ENCODE measurements at places on chromosomes 7 and 10.

DNA sequence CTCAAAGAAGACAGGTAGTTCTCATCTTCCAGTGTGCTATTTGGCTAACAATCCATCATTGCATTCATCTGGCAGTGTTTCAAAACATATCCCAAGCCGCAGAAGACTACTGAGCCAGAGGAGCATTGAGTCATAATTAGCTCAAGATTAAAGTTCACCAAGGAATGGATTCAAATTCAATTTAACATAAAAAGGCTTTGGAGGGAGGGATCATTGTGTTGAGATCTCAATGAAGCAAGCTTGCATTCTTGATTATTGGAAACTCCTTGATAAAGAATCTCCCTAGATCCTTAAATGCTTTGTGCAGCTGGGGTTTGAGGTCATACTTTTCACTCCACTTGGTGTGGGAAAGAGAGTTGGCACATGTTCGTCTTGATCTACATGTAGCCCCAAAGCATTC, 142.8 kb upstream of the SEMA3A start:
- H3K27me3 ChIP-seq, result no peaks in the 10 kb centered on the region
- no peak overlapping the region for H3K27ac ChIP-seq
- H3K4me1 ChIP-seq, result peaks cover 6% of the 10 kb centered on the region
- H3K36me3 ChIP-seq, result no peaks in the 10 kb centered on the region
- no peak for DNase-seq
- H3K4me3 ChIP-seq, result no peak overlapping the region

- H3K36me3 ChIP-seq, result no peaks in the 10 kb centered on the region
- H3K4me1 ChIP-seq, result peaks cover 28% of the 10 kb centered on the region
- DNase-seq, result no peak
- H3K27ac ChIP-seq, result no peak overlapping the region
Observed at GRCh38 chr7:3259711-3260400, 41.2 kb upstream of the SDK1 start.

DNA sequence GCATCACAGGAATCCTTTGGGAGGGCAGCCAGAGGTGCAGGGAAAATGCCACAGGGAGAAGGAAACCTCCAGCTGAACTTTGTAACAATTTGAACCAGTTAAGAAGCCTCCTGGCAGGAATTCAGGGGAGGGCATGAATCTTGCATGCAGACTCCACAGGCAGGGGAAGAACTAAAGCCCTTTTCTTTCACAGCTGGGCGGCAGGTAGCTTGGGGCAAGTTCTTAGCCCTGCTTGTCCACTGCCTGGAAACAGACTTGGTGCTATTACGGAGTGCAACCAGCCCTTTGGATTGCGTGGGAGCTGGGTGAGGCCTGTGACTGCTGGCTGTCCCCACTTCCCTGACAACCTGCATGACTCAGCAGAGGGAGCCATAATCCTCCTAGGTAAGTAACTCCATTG, 51.7 kb upstream of the ADAM12 start:
- no peaks in the 10 kb centered on the region for H3K4me1 ChIP-seq
- H3K27me3 ChIP-seq, result no peaks in the 10 kb centered on the region
- H3K27ac ChIP-seq, result no peak overlapping the region
- H3K36me3 ChIP-seq, result no peaks in the 10 kb centered on the region
- H3K4me3 ChIP-seq, result no peak overlapping the region

DNA sequence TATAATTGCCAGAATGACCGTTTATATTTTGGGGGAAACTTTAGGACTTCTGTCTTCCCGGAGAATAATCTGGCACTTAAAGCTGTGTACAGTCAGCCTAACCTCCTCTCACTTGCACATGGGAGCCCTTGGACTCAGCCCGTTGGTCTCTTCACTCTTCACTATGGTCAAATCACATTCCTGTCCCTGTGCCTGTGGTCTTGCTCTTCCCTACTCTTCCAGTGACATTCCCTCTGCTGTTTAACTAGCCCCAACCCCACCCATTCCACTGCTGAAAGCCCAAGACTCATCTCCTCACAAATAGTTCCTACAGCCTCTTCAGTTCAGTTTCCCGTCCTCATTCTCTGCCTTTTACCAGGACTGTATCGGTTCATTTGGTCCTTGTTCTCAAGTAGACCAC, 135.0 kb downstream of the DYNC1I1 start:
- no peaks in the 10 kb centered on the region for H3K36me3 ChIP-seq
- DNase-seq, result no peak
- H3K27ac ChIP-seq, result no peak overlapping the region
- H3K4me1 ChIP-seq, result peaks cover 14% of the 10 kb centered on the region

DNA sequence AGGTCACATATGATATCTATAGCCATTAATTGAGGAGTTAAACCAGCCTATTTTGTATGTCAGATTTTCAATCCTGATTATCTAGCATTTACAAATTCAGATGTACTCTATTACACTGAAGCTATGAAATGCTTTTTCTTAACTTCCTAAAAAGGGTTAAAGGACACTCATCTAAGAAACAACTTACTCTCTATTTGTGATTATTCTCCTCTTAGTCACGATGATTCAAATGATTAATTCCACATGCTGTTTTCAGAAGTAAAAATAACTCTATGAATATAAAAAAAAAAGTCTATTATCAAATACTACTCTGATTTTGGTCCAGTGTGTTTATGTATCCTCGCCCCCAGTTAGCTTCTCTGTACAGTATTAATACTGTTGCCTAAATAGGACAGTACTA, 1199.9 kb downstream of the GATA3 start:
- DNase-seq, result no peak
- H3K27me3 ChIP-seq, result no peaks in the 10 kb centered on the region
- no peaks in the 10 kb centered on the region for H3K36me3 ChIP-seq

DNA sequence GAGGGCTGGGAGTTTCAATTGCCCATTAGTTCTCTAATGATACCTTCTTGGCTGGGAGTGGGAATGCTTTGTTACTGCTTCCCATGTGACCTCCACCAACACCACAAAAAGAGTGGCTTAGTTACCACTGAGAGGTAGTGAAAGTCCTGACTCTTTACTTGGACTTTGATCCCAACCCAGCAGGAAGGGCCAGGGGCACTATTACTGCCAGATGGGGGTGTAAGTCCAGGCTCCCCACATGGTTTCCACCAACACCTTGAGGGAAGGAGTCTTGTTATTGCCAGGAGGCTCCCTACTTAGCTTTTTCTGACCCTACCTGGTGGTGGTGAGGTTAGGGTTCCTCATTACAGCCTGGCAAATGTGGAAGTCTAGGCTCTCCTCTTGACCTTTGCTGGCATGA, 11.4 kb downstream of the GGCT start:
- H3K4me3 ChIP-seq, result no peak overlapping the region
- no peak for DNase-seq
- H3K27me3 ChIP-seq, result no peaks in the 10 kb centered on the region
- H3K4me1 ChIP-seq, result no peaks in the 10 kb centered on the region
- peaks cover 18% of the 10 kb centered on the region for H3K36me3 ChIP-seq
- H3K27ac ChIP-seq, result no peak overlapping the region

GRCh38 chr10:86259901-86260562, 106.6 kb downstream of the GRID1 start:
- no peak for DNase-seq
- no peak overlapping the region for H3K27ac ChIP-seq
- H3K27me3 ChIP-seq, result peaks cover 4% of the 10 kb centered on the region
- peaks cover 14% of the 10 kb centered on the region for H3K4me1 ChIP-seq
- no peaks in the 10 kb centered on the region for H3K36me3 ChIP-seq

- H3K27me3 ChIP-seq, result no peaks in the 10 kb centered on the region
- no peak overlapping the region for H3K27ac ChIP-seq
- no peak overlapping the region for H3K4me3 ChIP-seq
Observed at GRCh38 chr7:137434946-137435345, 91.4 kb upstream of the PTN start.

DNA sequence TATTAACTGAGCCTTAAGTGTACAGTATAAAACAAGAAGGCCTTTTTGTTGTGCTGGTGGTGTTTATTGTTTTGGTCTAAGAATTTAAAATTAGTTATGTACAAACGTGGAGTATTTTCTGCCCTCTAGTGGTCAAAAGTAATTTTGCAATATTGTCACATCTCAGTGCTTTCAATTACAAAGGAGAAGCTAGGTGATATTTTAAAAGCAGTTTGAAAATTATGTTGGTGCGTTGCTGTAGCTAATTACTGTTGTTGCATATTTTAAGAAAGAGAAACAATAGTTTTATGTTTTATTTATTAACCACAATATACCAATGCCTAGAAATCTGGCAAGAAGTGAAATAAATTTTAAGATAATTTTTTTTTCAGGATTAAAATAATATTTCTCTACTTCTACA, 11.4 kb downstream of the NPVF start:
- no peaks in the 10 kb centered on the region for H3K36me3 ChIP-seq
- H3K4me1 ChIP-seq, result no peaks in the 10 kb centered on the region
- no peak overlapping the region for H3K4me3 ChIP-seq
- DNase-seq, result peak; percentile 60
- H3K27me3 ChIP-seq, result no peaks in the 10 kb centered on the region
- no peak overlapping the region for H3K27ac ChIP-seq

GRCh38 chr10:88347597-88348304, 235.4 kb downstream of the RNLS start:
- no peak overlapping the region for H3K4me3 ChIP-seq
- no peak for DNase-seq
- peaks cover 20% of the 10 kb centered on the region for H3K4me1 ChIP-seq
- no peaks in the 10 kb centered on the region for H3K27me3 ChIP-seq

GRCh38 chr7:158609313-158609974, 21.8 kb upstream of the PTPRN2 start:
- H3K4me1 ChIP-seq, result no peaks in the 10 kb centered on the region
- no peak for DNase-seq
- H3K27me3 ChIP-seq, result no peaks in the 10 kb centered on the region
- no peaks in the 10 kb centered on the region for H3K36me3 ChIP-seq
- no peak overlapping the region for H3K4me3 ChIP-seq
- no peak overlapping the region for H3K27ac ChIP-seq

DNA sequence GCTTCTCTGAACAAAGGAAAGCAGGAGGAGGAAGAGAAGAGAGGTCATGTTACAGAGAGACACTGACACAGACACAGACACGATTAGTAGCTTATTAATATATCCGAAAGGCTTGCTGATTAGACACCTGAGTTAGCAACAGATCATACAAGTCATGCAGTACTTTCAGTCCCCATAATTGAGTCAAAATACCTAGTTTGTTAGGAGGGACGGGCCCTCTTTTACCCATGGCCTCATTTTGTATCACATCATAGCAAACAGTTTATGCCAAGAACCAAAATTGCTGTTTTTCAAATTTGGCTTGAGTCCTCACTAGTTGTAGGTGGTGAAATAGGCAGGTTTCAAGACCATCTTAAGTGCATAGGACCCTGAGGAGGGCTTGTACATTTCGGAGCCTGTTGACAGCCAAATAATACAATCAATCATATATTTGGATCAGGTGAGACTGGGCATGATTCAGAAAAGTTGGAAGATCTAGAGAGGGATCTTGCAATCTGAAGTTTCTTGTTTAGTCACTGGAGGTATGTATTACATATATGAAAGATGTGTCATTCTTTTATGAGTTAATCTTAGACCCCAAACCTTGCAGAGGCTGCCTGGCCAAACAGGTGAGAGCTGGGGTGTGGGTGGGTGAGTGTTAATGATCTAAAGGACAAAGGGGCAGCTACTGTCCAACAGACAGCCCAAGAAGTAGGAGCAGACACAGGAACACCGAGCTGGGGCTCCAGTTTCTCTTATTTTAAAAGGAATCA, 65.4 kb downstream of the PRPF18 start:
- H3K4me3 ChIP-seq, result no peak overlapping the region
- H3K27me3 ChIP-seq, result no peaks in the 10 kb centered on the region
- H3K4me1 ChIP-seq, result no peaks in the 10 kb centered on the region
- no peaks in the 10 kb centered on the region for H3K36me3 ChIP-seq
- no peak for DNase-seq

- H3K27ac ChIP-seq, result no peak overlapping the region
- no peaks in the 10 kb centered on the region for H3K36me3 ChIP-seq
- peaks cover 7% of the 10 kb centered on the region for H3K4me1 ChIP-seq
- no peak for DNase-seq
Observed at GRCh38 chr10:124414076-124414475, 4.6 kb downstream of the OAT start.

DNA sequence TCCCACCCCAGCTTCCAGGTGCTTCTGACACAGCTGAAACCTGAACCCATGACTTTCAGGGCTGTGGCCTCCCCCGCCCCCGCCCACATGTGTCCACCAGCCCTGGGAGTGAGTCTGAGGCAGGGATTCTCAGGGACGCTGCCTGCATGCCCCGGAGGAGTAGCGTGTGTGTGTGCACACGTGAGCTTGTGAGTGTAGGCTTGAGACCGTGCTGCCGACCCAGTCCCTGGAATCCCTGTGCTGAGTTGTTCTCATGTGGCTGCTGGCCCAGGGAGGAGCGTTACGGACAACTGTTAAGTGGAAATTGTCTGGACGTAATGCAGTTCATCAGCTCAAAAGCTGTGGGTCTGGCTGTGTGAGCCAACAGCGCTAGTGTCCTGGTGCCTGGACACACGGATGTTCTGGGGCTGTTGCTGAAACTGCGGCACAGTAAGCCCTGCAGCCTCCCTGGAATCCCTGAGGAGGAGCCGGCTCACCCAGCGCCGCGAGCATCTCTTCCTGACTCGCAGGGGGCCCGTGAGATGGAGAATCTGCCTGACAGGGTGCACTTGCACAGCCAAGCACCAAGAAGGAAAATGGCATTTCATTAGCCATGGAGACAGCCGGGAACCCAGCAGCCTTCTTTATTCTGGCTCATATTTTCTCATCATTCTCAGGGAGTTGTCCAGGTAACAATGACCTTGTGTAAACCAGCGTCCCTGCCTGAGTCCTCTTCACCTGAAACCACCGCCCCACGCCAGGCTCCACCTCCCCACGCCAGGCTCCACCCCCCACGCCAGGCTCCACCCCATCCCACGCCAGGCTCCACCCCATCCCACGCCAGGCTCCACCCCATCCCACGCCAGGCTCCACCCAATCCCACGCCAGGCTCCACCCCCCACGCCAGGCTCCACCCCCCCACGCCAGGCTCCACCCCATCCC, 603.9 kb downstream of the PTPRN2 start:
- no peaks in the 10 kb centered on the region for H3K36me3 ChIP-seq
- no peak overlapping the region for H3K4me3 ChIP-seq
- H3K27ac ChIP-seq, result no peak overlapping the region
- H3K4me1 ChIP-seq, result no peaks in the 10 kb centered on the region
- H3K27me3 ChIP-seq, result no peaks in the 10 kb centered on the region

DNA sequence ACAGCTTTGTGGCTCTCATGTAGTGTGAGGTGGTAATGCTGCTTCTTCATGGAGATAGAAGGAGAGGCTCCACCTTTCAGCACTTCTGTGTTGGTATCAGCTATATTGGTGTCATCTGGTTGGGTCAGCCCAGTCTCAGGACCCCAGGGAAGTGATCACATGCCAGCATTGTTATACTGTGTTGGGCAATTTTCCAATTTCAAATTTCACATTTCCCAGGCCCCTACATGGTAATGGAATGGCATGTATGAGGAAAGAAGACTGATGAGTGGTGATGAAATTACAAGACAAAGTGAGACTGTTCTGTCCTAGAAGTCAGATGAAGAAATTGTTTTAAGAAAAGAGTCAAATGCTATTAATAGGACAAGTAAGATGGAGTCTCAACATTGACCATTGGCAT, 3.7 kb upstream of the AKR1C3 start:
- H3K27ac ChIP-seq, result no peak overlapping the region
- H3K4me1 ChIP-seq, result no peaks in the 10 kb centered on the region
- H3K27me3 ChIP-seq, result no peaks in the 10 kb centered on the region
